Kidney (tissue), 22 donors: ENCODE measurements at places on chromosomes 1 and 21.

DNA sequence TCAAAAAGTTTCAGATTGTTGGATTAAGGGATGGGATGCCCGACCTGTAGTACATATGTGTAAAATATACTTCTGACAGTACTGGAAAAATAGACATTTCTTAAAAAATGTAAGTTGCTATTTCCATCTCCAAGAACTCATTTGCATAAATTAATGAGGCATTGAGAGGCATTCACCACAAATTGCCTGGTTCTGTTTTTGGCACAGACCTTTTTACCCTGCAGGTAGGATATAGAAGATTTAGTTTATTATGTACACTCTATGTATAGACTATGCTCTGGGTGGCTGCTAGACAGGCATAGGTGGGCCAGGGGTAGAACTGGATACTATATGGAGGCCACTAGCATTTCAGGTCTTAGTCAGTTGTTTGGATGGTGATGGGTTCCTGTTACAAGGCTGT lies 8.0 kb downstream of the CCDC17 start:
- H3K4me1 ChIP-seq: no peaks in the 10 kb centered on the region
- no peak overlapping the region for H3K4me3 ChIP-seq
- no peak overlapping the region for H3K27ac ChIP-seq
- H3K27me3 ChIP-seq: no peaks in the 10 kb centered on the region
- peaks cover 18% of the 10 kb centered on the region for H3K36me3 ChIP-seq

DNA sequence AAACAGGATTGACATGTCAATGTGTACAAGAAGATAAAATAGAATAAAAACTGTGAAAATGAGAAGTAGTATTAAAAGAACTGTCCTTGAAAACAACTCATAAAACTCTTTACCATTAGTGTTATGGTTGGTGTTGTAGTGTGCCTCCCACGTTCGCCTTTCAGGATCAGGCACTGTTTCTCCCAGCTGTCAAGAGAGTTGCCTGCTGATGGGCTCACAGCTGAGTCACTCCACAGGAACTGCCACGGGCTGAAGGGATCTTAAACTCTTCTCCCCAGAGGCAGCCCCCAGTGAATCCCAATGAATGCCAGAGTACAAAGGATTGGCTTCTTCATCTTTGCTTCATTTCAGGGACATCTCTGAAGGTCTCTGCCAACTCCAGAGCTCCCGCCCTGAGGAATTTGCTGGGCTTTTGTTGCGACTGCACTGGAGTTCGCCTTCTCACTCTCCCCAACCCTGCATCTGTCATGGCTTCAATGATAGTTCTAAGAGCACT lies 119.6 kb downstream of the ADGRL2 start:
- H3K36me3 ChIP-seq: no peaks in the 10 kb centered on the region
- peaks cover 2% of the 10 kb centered on the region for H3K4me1 ChIP-seq
- H3K4me3 ChIP-seq: no peak overlapping the region
- no peak overlapping the region for H3K27ac ChIP-seq
- H3K27me3 ChIP-seq: no peaks in the 10 kb centered on the region
- peak; percentile 67 for DNase-seq

DNA sequence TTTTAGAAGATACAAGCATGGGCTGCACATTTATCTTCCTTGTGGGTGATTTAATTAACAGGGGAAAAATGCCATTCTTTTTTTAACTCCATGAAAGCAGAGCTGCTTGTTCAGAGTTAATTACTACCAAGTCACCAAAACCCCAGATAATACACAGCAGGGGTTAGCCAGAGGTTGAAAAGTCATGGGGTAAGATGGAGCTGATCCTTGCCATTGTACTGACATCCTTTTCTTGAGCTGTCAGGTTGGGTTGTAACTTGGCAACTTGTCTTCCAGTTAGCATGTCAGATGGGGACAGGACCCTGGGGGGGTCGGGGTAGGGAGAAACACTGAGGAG lies 257.2 kb upstream of the HOOK1 start:
- H3K4me1 ChIP-seq: no peaks in the 10 kb centered on the region
- H3K4me3 ChIP-seq: no peak overlapping the region
- H3K36me3 ChIP-seq: peaks cover 2% of the 10 kb centered on the region
- H3K27ac ChIP-seq: no peak overlapping the region
- H3K27me3 ChIP-seq: no peaks in the 10 kb centered on the region

DNA sequence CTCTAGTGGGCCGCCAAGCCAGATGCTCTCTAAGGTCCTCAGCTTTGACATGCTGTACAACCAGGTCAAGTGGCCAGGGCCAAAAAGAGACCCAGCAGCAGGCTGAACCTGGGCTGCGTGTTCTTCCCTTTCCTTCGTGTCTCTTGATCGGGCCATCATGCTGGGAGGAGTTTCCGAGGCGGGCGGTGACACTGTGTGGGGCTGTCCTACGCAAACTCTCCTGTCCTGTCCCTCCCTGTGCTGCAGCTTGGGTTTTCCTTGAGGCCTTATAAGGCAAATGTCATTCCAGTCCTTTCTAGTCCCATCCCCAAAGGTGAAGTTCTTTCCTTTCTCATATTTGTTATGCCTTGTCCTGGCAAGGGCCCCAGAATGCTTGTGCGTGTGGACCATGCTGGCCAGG lies 56.7 kb downstream of the ARHGEF10L start:
- no peak overlapping the region for H3K4me3 ChIP-seq
- H3K4me1 ChIP-seq: peaks cover 46% of the 10 kb centered on the region
- no peak for DNase-seq

DNA sequence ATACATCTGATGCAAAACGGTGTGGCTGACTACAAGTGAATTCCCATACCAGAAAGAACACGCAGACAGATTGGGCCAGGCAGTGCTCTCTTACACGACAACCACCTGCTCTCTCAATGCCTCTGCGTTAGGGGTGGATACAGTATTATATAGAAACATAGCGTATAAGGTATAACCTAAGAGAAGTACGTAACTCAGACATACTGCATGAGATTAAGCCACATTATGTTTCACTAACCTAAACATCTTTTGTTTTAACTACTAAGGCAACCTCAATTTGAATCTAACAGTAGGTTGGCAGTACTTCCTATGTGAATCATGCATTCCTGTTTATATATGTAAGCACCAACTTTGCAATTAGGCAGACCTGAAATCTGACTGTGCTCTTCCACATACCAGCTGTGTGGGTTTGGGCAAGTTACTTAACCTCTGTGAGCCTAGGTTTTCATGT lies 58.1 kb upstream of the COA6 start:
- no peaks in the 10 kb centered on the region for H3K36me3 ChIP-seq
- no peak for DNase-seq
- no peaks in the 10 kb centered on the region for H3K27me3 ChIP-seq
- H3K4me3 ChIP-seq: no peak overlapping the region

DNA sequence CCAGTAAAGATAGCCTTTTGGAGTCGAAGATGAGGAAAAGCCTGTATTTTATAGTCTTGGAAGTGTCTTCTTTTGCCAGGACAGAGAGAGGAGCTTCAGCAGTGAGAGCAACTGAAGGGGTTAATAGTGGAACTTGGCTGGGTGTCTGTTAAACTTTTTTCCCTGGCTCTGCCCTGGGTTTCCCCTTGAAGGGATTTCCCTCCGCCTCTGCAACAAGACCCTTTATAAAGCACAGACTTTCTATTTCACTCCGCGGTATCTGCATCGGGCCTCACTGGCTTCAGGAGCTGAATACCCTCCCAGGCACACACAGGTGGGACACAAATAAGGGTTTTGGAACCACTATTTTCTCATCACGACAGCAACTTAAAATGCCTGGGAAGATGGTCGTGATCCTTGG lies at the start of gene VCAM1:
Gene VCAM1, plus strand, starts transcription at position 253 of the 400 bp plus-strand sequence. Its CDS starts 119 bp downstream, at position 372.
- H3K27me3 ChIP-seq: no peaks in the 10 kb centered on the region
- DNase-seq: peak; percentile 49
- H3K4me1 ChIP-seq: no peaks in the 10 kb centered on the region
- H3K4me3 ChIP-seq: peak within 1 kb of the TSS; percentile 69
